Large intestine (tissue), 12 donors: ENCODE measurements at places on chromosomes 4 and X.

DNA sequence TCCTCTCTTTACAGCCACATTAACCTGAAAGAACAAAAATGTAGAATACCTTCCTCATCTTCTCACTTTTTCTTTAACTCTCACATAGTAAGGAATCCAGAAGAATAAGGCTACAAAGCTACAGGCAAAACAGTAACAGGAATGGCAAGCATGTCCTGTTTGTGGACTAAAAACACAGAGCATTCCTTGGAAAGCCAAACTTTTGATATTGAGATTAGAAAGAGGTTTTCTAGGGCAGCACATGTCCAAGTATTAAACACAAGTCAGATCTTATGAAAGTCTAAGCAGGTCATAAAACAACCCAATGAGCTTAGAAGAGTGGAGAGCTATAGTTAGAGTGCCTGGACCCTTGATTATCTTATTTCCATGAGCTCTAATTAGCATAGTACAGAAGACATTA, 58.2 kb upstream of the FAM9C start:
- no peak for DNase-seq

DNA sequence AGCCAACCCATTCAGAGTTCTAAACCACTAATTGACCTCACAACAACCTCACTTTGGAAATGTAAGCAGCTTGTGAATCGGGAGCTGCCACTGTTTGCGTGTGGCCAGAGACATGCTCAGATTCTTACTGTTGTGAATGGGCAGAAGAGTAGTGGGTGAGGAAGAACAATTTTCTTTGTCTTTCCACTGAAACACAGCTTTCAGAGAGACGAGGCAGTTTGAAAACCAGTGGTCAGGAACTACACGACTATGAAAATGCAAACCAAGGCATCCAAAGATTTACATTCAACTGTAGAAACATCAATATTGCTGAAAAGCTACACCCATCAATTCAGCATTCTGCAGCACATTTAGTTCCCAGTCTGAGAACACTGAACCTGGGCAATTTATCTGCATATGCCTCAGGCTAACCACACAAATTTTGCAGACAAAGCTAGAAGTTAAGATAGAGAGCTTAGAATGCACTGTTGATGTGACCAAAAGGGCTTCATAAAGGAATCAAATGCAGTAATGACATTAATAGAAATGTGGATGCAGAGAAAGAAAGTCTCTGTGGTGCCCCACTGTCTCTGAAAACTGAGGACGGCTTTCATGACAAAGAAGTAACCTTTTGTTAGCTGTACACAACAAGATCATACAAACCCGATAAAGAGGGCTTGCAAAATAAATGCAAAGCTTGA, 134.3 kb downstream of the APBB2 start:
- no peak for DNase-seq

- no peak for DNase-seq
These were observed 8.0 kb downstream of the NR3C2 start for GRCh38 chr4:148434075-148434773.

DNA sequence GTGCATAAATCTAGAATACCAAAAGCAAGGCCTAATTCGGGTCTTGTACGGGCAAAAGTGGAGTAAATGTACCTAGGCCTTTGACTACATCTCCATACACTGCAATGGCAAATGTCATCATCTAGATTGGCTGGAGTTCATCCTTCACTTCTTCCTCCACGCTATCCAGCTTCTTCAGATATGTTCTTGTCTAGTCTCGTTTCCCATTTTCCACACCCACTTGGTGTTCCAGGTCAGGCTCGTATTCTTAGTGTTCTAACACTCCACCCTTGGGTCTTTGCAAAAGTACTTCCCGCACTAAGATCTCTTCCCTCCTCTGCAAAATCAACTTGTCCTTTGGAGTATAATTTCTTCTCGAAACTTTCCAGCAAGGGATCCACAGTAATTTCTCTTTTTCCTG, 1.4 kb downstream of the COQ2 start:
- DNase-seq = no peak

DNA sequence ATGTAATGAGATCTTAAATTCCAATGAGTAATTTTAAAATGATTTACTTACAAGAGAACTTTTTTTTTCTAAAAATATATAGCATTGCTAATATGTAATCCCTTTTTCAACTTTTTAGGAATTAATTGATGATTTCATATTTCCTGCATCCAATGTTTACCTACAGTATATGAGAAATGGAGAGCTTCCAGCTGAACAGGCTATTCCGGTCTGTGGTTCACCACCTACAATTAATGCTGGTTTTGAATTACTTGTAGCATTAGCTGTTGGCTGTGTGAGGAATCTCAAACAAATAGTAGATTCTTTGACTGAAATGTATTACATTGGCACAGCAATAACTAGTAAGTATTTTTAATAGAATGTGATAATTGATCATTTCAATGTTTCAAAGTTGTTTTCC, 113.2 kb downstream of the USP9X start:
- no peak for DNase-seq

DNA sequence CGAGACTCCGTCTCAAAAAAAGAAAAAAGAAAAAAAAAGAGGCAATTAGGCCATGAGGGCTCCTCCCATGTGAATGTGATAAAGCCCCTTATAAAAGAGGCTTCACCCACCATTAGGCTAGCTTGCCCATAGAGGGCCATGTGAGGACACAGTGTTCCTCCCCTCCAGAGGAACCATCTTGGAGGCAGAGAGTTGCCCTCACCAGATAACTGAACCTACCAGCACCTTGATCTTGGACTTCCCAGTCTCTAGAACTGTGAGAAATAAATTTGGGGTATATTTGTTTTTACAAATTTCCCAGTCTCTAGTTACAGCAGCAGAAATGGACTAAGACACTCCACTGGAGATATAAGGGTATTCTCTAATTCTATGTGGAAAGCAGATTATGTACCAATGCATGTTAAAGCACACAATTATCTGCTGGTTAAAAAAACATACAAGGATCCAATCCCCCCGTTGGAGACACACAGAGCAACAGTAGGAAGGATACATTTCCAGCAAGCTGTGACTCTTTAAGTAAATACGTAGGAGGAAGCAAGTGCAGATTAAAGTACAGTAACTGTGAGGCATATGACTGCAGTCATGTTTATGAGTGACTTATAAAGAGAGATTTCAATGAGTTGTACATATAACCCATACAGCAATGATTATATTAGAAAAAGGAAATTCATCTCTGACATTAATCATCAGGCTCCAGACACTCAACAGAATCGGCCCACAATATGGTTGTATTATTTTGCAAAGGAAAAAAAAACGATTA, 21.4 kb downstream of the SH3RF1 start:
- peak; percentile 91 for DNase-seq

- DNase-seq = no peak
These were observed 249.1 kb upstream of the BMP3 start for GRCh38 chr4:80781431-80781830.

DNA sequence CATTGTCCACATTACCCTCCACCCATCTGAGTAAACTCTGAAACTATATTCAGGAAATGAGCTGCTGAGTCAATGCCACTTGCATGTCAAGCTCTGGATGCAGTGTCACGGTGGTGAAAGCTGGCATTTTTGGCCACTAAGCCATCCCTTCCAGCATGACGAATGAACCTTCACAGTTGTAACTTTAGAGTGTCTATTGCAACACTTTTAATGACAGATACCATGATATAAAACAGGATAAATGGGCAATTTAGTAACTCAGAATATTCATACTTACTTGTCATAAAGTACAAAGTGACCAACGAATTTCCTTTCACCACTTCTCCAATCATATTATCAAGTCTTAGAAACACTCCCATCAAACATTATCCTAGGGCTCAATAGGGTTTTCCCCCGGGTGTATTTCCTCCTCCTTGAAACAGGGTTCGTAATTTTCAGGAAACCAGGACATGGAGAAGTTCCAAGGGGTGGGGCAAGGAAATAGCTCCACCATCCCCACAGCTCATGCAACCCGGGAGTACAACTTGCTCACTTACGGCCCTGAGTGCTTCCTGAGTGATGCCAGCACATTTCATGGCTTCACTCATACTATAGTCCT, 73.1 kb downstream of the MTHFD2L start:
- DNase-seq = no peak

DNA sequence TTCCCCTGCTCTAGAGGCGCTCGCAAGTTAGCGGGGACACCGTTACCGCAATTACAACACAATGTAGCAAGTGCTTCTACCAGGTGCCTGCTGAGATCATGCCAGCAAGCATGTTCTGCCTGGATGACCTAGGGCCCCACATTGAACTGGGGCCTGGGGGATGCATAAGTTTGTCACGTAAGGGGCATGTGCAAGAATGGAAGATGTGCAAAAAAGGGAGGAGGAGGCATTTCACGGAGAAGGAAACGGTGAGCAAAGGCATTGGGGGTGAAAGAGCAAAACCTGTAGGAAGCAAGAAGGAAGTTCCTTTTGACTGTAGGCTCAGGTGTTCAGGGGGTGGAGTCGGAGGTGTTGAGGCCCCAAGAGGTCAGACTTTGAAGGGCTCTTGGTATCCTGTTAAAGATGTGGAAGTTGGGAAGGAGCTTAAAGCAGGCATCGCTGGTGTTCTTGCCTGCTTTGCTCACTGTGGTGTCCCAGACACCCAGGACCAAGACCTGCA, 602 bp upstream of the SCARB2 start:
- peak; percentile 86 for DNase-seq

- no peak for DNase-seq
These were observed 44.6 kb upstream of the UGT2A1 start for GRCh38 chr4:69697536-69698242.

- peak; percentile 81 for DNase-seq
These were observed 1.3 kb downstream of the CNGA1 start for GRCh38 chr4:48015216-48015615.

GRCh38 chr4:3299122-3299975, 6.5 kb downstream of the RGS12 start:
- no peak for DNase-seq

DNA sequence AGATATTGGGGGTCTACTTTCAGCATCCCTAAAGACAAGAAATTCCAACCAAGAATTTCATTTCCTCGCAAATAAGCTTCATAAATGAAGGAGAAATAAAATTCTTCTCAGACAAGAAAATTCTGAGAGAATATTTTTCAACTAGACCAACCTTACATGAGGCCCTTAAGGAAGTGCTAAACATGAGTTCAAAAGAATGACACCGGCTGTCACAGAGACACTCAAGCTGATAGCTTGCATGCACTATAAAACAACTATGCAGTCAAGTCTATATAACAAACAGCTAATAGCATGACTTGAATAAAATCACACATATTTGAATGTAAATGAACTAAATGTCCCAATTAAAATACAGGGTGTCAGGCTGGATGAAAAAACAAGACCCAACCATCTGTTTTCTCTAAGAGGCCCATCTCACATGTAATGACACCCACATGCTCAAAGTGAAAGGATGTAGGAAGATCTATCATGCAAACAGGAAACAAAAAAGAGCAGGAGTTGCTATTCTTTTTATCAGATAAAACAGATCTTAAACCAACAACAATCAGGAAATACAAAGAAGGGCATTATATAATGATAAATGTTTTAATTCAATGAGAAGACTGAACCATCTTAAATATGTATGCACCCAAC, 27.2 kb downstream of the FAAH2 start:
- DNase-seq = no peak

DNA sequence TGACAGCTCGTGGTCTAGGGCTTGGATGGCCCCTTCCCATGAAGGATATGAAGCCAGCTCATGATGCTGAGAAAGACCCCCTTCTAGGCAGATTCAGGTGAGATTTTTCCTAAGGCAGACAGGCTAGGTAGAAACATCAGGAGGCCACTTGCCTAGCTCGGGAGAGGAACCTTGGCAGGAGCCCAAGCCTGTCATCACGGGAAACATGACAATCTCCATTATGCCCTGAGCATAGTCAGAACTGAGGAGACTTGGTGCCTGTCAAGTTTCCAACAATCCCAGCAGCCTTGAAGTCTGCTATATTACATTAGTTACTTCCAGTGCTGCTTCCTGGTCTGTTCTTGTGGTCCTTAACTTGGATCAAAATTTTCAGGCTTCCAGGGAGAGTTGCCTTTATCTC, 18.7 kb upstream of the WDR1 start:
- DNase-seq = no peak

GRCh38 chr4:138193963-138194362, 48.2 kb downstream of the SLC7A11 start:
- no peak for DNase-seq

DNA sequence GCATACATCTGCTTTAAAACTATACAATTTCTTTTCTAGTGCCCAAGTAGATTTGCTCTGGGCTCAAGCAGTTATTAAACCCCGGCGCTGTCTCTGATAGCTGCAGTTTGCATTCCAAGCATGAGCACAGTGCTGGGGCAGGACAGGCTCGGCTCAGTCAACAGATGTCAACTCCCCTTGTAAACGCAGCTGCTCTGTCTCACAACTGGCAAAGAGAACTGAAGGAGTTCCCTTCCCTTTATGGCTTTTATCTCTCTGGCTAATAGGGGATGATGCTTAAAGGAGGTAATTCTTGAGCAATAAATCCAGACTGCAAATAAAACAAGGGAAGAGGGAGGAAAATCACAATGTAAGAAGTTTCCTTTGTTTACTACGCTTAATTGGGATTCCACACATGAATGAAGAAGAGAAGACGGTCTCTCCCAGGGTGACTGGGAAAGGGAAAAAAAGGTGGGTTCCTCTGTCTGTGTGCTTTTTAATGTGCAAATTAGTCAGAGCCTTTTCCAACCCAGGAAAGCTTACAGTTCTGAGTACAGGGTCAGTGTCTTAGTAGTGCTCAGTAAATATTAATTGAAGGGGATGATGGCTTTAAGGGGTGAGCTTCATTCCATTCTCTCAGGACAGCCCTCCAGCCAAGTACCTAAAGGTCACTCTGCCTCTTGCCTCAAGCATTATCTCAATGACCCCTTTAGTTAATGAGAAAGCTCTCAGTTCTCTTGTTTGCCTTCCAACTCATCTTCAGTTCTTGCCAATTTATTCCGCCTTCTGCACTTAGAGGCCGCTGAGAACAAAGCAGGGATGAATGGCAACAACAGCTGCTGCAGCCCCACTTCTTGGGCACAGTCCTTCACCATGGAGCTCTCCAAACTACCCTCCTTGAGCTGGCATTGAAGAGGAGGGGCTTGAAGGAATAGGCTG, 155.7 kb upstream of the JADE1 start:
- peak; percentile 87 for DNase-seq

- DNase-seq = no peak
These were observed 79.2 kb upstream of the NALF2 start for GRCh38 chrX:69424910-69425309.

DNA sequence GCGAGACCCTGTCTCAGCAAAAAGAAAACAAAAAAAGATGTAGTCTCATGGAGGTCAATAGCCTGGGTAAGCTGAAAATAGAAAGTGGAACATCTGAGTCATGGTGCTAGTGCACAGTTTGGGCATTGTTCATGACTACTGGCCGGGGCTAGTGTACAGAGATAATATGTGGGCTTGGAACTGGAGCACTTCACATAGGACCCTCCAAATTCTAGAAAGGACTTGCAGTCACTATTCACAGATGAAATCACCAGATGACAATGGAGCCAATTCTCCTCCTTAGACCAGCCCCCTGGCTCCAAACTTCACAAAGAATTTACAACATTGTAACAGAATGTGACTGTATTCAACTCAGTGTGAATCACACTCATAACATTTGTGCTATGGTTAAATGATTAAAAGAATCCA, 367.8 kb upstream of the SLC7A11 start:
- no peak for DNase-seq

- DNase-seq = no peak
These were observed 52.2 kb downstream of the FRYL start for GRCh38 chr4:48727666-48728459.

GRCh38 chr4:112732142-112732541, 95.2 kb downstream of the LARP7 start:
- no peak for DNase-seq
